ENCODE measurements at places on chromosomes 5 and 9.

DNA sequence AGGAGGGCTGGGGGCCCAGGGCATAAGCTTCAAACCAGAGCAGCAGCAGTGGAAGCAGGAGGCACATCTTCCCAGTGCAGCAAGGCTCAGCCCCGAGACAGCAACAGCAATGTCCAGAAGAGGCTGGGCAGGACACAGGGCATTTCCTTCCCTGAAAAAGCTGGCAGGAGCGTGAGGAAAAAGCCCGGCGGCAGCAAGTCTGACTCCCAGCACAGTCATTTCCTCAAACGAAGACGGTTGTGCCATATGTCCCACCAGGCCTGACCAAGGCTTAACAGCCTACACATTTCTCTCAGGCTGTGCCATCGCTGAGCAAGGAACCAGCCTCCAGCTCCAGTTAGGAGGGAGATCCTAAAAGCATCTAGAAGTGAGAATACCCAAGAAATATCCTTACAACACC lies 74.5 kb downstream of the APTX start:
- no peak for DNase-seq

GRCh38 chr9:109238125-109238524 lies 71.1 kb upstream of the FRRS1L start:
- DNase-seq, result no peak

- no peak for DNase-seq
These were observed 506.2 kb downstream of the GABRG2 start for GRCh38 chr5:162573758-162574157.

DNA sequence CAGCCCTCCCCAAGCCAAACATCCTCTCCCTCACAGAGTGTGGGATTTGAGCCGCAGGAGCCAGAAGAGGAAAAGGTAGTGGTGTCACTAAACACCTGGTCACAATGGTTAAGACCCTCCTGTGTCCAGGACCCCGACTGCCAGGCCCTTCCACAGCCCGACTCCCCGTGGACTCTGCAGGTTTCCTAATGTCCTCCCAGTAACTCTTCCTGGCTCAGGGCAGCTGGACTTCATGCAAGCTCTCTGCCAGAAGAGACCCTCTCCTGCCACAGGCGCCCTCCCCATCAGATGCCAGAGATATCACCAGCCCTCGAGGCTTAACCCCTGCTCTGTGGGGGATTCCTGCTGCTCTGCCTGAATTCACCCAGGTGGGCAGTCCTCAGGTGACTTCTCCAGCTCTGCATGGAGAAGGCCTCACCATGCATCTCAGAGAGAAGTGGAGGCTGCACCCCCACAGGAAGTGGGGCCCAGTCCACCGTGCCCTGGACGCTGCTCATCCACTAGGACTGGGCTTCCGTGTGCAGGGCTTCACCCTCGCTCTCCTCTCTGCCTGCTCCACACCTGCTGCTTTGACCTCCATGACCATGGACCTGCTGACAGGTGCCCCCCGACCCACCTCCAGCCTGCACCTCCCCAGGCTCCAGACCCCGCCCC lies 111.2 kb downstream of the ADAMTS2 start:
- DNase-seq, result no peak

- DNase-seq, result no peak
These were observed 24.3 kb upstream of the AFF4 start for GRCh38 chr5:132987531-132988408.

DNA sequence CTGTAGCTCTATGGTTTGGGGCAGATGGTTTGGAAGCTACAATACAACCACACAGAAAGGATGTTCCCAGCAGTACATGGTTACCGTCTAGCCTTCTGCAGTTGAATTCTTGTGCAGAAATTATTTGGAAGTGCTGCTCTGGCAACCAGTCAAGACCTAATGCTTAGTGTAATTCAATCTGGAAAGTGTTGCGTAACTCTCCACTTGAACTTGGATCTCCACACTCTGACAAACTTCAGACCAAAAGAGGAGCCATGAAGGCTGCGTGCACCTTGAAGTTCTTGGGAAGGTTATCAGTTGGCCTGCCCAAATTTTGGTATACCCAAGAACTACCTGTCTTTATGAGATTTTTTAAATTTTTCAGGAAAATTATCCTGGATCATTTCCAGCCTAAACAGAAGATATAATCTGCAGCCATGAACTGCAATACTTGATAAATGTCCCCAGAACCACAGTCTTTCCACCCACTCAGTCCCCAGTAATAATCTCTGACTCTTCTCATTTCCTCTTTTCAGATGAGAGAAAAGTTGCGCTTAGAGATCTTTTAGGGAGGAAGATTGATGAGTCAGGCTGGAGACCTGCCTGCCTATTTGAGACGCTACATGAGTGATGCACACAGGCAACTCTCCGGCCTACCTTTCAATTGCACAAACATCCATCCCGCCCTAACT lies 159.9 kb downstream of the FANCC start:
- DNase-seq, result no peak

- no peak for DNase-seq
These were observed 35.7 kb downstream of the SECISBP2 start for GRCh38 chr9:89353989-89354388.

GRCh38 chr5:174323878-174324281 lies 278.4 kb downstream of the NSG2 start:
- DNase-seq, result peak; percentile 18

DNA sequence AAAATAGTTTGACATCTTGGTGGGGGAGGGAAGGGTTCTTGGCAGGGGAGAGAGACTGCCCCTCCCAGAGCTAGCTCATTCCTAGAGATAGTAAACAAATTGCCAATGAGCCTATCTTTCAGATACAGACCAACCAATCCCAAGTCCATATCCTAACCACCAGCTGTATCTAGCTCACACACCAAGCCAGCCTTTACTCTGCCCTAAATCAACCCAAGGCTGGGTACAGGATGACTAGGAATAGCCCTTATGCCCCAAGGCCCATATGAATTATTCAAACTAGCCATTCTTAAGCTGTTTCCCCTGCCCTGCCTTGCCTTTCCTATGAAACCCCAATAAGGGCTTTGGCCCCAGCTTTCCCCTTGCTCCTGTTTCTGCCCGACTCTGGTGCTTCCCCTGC lies 281.3 kb upstream of the PANK3 start:
- DNase-seq, result no peak

DNA sequence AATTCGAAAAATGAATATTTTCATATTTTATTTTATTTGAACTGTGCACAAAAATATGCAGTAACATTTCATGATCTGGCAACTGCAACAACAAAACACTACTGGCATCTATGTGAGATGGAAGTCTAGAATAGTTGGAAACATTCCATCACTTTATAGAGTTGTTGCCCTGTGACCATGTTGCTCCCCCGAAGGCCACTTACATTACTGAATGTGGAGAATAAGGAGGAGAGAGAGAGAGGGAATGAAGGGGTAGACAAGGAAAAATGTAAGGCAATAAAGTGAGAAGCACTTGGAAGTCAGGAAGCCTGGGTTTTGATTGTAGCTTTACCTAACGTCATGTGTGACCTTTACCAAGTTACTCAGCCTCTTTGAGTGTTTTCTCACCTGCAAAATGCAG lies 437.2 kb upstream of the EDIL3 start:
- DNase-seq, result no peak

- DNase-seq, result no peak
These were observed 23.6 kb downstream of the TNPO1 start for GRCh38 chr5:72840041-72840440.

DNA sequence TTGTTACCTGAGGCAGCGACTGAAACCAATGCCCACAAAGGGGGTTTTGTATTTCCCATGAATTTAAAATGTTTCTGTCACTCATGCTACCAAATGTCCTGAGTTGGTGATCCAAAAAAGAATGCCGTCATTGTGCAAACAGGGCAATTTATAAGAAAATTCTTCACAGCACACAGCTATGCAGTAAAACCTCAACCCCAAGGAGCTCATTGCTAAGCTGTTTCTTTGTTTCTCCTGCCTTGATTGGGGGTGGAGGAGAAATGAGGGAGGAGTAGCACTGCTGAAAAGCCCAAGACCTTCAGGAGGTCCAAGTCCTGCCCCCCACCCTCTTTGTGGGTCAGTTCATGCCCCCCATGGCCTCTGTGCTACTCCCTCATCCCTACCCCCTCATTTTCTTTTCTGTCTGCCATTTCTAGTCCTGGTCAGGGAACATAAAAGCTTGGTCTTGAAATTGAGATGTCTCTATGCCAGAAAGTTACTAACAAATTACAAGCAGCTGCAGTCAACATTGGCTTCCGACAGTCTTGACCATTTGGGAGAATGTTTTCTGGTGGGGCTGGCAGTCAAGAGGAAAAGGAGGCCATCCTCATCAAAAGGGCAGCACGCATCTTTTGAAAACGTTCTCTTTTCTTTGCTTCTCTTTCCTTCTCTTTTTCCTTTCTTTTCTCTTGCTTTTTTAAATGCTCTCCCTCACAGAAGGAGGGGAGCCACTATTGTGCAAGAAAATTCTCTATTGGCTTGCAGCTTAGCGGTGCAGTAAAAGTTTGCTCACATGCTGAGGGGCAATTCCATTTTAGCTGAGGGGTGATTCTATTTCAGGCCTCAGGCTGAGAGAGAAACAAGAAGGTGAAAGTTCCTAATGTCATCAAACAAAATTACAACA lies 133.3 kb downstream of the GCNT1 start:
- no peak for DNase-seq

DNA sequence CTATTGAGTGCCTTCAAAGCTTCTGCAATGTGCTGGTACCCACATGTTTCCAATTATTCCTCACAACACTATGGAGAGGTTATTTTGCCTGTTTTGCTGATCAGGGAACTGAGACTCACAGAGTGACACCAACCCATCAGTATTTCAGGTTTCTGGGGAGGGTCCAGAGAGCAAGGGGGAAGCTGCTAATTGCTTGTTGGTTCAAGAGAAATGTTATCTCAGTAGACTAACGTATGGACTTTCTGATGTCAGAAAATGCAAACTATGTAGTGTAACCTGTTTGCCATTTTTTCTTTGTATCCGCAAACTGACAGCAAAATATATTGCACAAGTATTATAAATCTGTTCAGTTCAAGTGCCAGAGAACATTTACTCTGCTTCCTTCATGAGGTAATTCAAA lies 108.3 kb upstream of the MSX2 start:
- no peak for DNase-seq

GRCh38 chr9:137757613-137758029 lies 120.0 kb upstream of the CACNA1B start:
- peak; percentile 36 for DNase-seq

GRCh38 chr5:124061068-124061430 lies 549.1 kb downstream of the CSNK1G3 start:
- DNase-seq, result no peak

- DNase-seq, result no peak
These were observed 49.4 kb downstream of the KCNIP1 start for GRCh38 chr5:170553218-170553617.

GRCh38 chr5:43401827-43402226 lies 10.4 kb downstream of the CCL28 start:
- no peak for DNase-seq

DNA sequence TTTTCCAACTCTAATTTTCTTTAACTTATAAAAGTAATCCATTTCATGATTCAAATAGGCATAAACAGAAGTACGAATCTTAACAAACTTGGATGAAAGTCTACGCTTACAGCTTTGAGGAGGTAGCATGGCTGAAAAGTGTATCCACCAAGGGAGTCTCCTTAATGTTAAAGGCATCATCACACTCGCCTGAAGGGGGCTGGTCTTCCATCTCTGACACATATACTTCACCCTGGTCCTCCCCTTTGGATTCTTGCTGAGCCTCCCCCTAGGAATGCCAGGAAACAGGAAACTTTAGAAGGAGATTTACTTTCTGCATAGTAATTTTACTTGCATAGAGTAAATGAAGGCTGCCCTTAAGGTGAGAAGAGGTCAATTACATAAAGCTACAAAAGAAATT lies 10.3 kb upstream of the NME5 start:
- DNase-seq, result no peak

GRCh38 chr5:110832683-110833082 lies 93.9 kb downstream of the SLC25A46 start:
- no peak for DNase-seq

DNA sequence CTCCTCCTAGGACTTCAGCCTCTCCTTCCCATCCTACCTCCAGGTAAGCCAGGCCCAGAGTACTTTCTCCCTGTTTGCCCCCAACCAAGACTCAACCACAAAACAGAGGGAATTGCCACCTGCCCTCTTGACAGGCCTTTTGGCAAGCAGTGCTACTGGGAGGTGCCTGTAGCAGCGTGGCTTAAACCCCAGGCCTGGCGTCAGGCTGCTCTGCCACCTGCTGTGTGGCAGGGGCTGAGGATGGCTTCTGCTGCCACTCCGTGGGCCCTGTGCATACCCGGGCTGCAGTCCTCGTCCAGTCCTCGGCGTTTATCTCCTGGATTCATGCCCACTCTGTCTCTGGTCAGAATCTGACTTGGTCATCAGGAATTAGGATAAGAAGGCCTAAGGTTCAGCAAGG lies 163.1 kb downstream of the PAX5 start:
- no peak for DNase-seq

- no peak for DNase-seq
These were observed 56.6 kb downstream of the ELAVL2 start for GRCh38 chr9:23769307-23769935.

- DNase-seq, result no peak
These were observed 137.3 kb upstream of the PITX1 start for GRCh38 chr5:135171336-135171735.

GRCh38 chr9:117375956-117376355 lies 38.9 kb downstream of the ASTN2 start:
- no peak for DNase-seq

GRCh38 chr9:126518763-126519162 lies 95.0 kb upstream of the LMX1B start:
- DNase-seq, result no peak

DNA sequence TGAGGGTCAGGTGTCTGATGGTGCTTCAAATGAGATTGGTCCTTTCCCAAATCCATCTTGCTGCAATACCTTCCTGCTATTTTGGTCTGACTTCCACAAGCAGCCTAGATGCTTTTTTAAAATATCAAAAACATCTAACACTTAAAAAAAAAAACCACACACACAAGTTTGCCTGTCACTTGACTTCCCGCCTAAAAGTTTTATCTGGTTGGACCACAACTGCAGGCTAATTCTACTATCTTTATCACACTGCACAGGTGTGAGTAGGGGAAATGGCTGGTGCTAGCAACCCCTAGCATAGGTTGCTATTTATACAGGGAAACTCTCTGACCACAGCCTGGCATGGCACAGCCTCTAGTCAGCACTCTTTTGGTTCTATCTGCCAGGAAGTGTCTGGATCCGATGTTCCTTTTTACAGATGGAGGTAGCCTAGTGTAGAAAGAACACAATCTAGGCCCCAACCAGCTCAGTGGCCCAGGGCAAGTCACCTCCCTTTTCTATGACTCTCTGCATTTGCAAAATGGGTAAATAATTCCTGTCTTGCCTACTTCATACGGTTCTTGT lies at the start of gene HEMGN:
TSS of gene HEMGN (minus strand) at position 92 of the 564 bp plus-strand sequence. CDS start at position 56, 36 bp downstream.
- no peak for DNase-seq

GRCh38 chr5:8839361-8840055 lies 706.4 kb downstream of the SEMA5A start:
- DNase-seq, result no peak

DNA sequence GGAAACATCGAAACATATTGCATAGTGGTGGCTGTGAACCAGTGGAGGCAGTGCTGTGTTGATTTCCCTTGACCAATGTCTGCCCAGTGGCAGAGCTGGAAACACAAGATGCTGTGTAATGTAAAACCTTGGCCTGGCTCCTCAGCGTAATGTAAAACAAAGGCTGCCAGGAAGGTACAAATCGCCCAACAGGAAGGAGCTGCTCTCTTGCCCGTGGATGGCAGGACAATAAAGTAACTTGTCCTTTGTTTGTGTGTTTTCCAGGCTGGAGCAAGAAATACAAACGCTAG lies 143.4 kb downstream of the PALM2AKAP2 start:
- no peak for DNase-seq

All from activated CD4-positive, alpha-beta T cell treated with anti-CD3 and anti-CD28 coated beads, Interleukin-2, amount 50 U/mL, for 16 hours (primary cell).